Activated CD4-positive, alpha-beta T cell treated with anti-CD3 and anti-CD28 coated beads, Interleukin-2, amount 50 U/mL, for 4 hours (primary cell): ENCODE measurements at places on chromosomes 5 and 9.

DNA sequence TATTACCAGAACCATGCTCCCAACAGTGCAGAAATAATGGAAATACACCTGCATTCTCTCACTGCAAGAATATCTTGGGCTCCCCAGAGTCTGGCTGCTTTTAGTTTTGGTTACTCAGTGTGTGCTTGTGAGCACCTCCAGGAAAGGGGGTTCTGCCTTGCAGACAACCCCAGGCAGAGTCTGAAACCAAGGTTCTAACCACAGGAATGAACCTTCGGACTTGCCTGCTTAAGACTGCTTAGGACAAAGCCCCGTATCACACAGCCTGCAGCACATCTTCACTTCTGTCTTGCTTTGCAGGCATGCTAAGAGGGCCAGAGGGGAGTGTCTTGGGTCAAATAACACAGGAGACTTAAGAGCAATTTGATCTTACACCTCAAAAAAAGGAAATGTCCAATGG is 94.8 kb upstream of the SPATA31C2 start:
- DNase-seq, result no peak

GRCh38 chr5:2149195-2149539 is 266.4 kb upstream of the IRX4 start:
- no peak for DNase-seq

- DNase-seq, result no peak
These were observed 4.3 kb upstream of the EMB start for GRCh38 chr5:50445296-50445949.

- DNase-seq, result no peak
These were observed 12.5 kb downstream of the EDIL3 start for GRCh38 chr5:84372066-84372695.

GRCh38 chr5:106801554-106801953 is 869.2 kb downstream of the EFNA5 start:
- DNase-seq, result no peak

DNA sequence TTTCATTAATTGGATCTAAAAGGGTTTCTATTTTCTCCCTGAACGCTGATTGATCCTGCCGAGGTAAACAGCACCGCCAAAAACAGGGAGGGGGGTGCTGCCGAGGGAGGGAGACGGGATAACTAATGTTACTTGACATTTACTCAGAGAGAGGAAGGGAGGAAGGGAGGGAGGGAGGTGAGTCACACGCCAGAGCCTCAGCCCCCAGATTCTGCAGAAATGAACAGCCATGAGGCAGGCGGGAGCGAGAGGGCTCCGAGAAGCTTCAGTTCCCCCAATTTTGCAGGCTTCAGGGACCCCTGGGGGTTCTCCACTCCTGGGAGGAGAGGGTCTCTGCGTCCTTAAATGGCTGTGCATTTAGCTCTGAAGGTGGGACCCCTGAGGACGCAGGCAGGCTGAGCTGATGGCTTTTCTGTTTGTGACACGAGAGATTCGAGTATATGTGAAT is 59.1 kb upstream of the IER5L start:
- peak; percentile 70 for DNase-seq

- DNase-seq, result no peak
These were observed 111.2 kb downstream of the LRRC70 start for GRCh38 chr5:62689599-62690368.

GRCh38 chr5:153135411-153135810 is 355.1 kb upstream of the GRIA1 start:
- DNase-seq, result no peak

DNA sequence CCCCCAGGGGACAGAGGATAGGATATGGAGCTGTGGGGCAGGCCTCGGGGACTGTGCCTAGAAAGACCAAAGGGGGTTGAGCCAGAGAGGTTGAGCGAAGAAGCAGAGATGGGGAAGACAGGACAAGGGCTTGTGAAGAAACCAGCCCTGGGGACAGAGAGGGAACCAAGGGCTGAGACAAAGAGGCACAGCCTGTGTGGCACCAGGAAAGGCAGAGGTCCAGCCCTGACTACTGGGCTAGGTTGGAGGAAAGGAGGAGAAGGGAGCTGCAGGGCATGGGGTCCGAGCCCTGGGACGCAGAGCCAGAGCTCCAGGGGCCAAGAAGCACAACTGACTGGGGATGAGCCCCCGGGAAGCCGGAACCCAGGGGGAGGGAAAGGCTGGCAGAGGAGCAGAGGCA is 9.2 kb downstream of the REEP2 start:
- DNase-seq, result no peak

DNA sequence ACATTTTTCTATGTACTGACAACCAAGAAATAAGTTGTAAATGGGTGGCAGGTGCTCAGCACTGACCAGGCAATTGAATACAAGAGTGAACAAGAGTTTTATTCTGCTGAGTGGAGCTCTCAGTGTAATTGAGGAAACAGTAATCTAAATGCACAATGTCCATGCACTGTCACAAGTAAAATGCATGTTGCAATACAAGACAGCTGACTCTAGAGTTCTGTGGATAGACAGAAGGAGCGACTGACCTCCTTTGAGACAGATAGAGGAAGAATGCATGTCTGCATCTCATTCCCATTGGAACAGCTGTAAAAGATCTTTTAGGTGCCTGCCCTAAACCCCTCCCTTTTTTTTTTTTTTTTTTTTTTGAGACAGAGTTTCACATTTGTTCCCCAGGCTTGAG is 299.0 kb downstream of the FBXL7 start:
- DNase-seq, result no peak

GRCh38 chr5:126198531-126198930 is 224.7 kb upstream of the GRAMD2B start:
- no peak for DNase-seq

GRCh38 chr5:172868924-172869591 is 35.0 kb downstream of the ERGIC1 start:
- no peak for DNase-seq

- no peak for DNase-seq
These were observed 151.0 kb upstream of the PAPPA start for GRCh38 chr9:116002624-116003023.

DNA sequence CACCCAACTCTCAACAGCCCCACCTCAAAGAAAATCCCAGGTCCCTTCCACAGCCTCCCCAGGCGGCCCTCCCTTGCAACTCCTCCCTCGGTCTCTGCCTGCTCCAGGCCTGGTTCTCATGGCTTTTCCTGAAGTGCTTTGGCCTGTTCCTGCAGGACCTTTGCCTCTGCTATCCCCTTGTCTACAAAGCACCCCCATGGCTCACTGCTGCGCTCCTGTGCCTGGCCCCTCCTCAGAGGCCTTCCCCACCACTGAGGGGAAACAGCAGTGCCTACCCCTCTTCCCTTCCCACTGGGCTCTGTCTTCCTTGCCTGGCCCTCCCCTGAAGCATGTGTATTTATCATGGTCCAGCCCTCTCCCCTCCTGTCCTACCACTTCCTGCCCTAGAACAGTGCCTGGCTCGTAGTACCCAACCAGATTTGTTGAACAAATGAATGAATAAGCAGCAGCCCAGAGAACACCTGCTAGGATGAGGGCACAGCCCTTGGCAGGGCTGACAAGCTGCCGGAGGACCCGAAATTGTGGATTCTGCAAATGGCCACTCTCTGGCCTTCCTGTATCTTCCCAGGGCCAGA is 68.6 kb upstream of the LRRTM2 start:
- no peak for DNase-seq

GRCh38 chr5:115354246-115354645 is 57.8 kb upstream of the CCDC112 start:
- DNase-seq, result no peak

DNA sequence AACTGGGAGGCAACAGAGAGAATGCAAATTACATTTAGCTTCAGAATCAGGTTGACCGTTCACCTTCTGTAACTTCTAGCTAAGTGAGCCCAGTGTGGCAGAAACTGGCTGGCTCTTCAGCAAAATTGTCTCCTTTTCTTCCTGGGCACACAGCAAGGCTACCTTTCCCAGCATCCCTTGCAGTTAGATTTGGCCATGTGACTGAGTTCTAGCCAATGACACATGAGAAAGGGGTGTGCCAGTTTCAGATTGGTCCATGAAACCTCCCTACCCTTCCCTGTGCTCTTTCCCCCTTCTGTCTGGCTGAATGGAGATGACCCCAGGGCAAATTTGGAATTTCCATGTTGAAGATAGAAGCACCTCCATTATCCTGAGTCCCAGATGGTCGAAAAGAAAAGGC is 72.5 kb upstream of the SMIM23 start:
- DNase-seq, result no peak

GRCh38 chr5:32283539-32284377 is 29.0 kb downstream of the MTMR12 start:
- DNase-seq, result no peak

- DNase-seq, result peak; percentile 4
These were observed 206.6 kb upstream of the HAPLN1 start for GRCh38 chr5:83927140-83927733.

GRCh38 chr9:81145331-81145963 is 543.9 kb downstream of the TLE1 start:
- DNase-seq, result no peak

DNA sequence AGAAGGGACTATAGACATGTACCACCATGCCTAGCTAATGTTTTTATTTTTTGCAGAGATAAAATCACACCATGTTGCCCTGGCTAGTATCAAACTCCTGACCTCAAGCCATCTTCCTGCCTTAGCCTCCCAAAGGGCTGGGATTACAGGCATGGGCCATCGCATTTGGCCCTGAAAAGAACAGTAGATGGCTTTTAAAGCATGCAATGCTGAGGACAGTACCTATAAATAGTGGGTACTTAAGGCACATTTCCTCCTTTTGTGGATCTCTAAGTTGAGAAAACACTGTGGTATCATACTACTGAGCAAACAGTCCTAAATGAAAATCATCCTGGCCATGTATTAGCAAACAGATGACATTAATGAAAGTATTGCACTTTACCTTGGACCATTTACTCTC is 119.4 kb downstream of the TTC39B start:
- no peak for DNase-seq

- no peak for DNase-seq
These were observed 7.6 kb upstream of the LCN15 start for GRCh38 chr9:136771907-136772415.

- no peak for DNase-seq
These were observed 65.1 kb downstream of the SPRY4 start for GRCh38 chr5:142259758-142260157.

GRCh38 chr5:77175231-77175630 is 35.2 kb upstream of the PDE8B start:
- DNase-seq, result no peak

DNA sequence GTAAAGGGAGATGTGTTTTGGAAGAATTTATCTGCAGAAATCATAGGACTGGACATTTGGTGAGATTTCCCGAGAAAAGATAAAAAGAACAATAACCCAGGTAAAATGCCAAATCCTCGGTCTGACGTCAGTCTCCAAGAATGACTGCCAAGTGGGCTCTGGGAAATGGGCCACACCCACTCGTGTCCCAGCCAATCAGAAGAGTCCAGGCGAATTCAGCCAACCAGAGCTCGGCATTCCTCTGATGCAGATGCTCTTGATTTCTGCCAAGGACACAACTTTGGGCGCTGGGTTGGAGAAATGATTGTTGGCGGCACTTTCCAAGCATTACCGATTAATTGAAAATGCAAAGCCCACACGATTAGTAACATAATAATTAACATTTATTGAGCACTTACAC is 73.3 kb downstream of the FGF18 start:
- DNase-seq, result no peak

GRCh38 chr5:171946000-171946781 is 60.2 kb downstream of the FBXW11 start:
- DNase-seq, result no peak

GRCh38 chr9:109086221-109086620 is 33.5 kb downstream of the TMEM245 start:
- no peak for DNase-seq

GRCh38 chr5:38994324-38994927 is 79.8 kb downstream of the RICTOR start:
- DNase-seq, result no peak

- no peak for DNase-seq
These were observed 207.6 kb upstream of the DMRTA1 start for GRCh38 chr9:22238809-22239684.

GRCh38 chr5:35799181-35799580 is 57.5 kb upstream of the IL7R start:
- no peak for DNase-seq

GRCh38 chr5:9411142-9411541 is 134.7 kb downstream of the SEMA5A start:
- no peak for DNase-seq

GRCh38 chr5:4230471-4230785 is 634.8 kb downstream of the IRX1 start:
- DNase-seq, result no peak
